ENCODE measurements at places on chromosomes 4 and X.
A peak's percentile ranks its signal among the peaks of the same experiment; 100 is the strongest.

DNA sequence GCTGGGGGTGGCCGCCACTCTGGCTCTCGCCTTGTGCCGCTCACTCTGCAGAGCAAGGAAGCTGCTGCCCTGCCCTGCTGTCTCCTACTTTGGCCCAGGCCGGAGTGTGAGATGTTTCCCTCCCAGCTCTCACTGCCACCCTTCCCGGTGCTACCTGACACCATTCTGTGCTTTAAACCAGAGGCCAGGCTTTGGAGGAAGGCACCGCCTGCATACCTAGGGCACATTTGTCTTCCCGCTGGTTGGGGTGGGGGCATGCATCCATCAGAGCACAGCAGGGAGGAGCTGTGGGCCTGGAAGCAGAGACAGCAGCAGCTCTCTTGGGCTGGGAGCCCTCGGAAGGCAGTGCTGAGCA is 96.9 kb upstream of the PSAPL1 start:
- no peak for DNase-seq

DNA sequence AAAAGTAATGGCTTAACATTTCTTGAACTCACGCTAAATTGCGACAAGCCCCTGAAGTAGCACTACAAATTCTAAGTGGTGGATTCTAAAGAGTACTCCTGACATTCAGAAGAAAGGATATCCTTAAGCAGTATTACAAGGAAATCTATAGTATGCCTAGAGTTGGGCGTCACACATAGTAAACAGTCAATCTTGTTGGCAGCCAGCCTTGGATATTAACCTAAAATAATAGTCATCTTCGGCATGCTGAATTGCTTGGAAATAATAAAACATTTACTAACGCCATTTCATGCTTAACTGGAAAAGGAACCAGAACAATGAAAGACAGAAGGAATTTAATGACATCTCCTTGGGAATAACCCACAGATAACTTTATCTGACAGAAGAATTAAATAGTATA is 18.6 kb downstream of the ATP8A1 start:
- DNase-seq: no peak

- peak; percentile 2 for DNase-seq
These were observed 77.9 kb downstream of the ADGRL3 start for GRCh38 chr4:61277785-61278760.

DNA sequence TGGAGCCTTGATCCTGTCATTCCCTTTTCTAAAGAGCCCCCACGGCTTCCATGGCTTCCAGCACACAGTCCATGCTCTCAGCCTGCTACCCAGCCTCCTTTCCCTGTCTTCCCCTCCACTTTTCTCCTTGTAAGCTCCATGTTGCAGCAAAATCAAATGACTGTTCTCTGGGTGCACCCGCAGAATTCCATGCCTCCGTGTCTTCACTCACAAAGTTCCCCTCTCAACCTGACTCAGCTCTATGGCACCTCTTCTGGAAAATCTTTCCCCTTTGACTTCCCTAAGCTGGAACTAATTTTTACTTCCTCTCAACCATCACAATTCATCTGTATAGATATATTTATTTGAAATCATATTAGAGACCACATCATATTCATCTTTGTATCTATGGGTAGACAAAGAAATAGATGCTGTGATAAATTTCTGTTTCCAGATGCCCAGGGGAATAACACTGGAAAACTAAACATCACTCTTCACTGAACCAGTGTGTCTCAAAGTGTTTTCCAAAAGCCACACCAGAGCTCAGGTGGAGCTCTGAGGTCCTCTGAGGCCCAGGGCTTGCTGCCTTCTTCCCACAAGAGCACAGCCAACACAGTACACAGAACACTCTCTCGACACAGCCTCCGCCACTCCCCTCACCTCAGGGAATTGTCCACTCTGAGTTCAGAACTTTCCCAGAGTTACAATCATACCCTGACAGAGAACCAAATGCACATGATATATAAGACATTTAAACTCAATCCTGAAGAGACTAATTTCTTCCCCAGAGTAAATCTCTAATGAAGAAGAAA is 3.3 kb downstream of the SETD7 start:
- DNase-seq: peak; percentile 63

GRCh38 chrX:148913971-148914370 is 413.6 kb downstream of the AFF2 start:
- no peak for DNase-seq

DNA sequence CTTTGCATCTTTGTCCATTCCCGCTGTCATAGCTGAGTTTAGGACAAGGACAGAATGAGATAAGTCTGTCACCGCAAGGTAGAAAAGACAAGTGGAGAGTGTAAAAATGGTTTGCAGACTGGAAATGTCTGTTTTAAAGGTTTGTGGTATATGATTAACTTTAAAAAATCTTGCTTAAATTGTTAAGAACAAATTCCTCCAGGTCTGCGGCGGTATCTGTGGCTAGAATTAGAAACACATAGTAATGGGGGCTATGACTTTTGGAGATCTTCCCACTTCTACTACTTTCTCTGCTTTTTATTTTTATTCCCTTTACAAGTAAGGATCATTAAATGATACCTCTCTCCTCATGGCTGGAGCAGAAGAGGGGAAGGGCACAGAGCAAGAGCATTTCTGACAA is 92.2 kb downstream of the MID1IP1 start:
- peak; percentile 61 for DNase-seq

- DNase-seq: no peak
These were observed 6.7 kb downstream of the IRAK1 start for GRCh38 chrX:154013001-154013421.

DNA sequence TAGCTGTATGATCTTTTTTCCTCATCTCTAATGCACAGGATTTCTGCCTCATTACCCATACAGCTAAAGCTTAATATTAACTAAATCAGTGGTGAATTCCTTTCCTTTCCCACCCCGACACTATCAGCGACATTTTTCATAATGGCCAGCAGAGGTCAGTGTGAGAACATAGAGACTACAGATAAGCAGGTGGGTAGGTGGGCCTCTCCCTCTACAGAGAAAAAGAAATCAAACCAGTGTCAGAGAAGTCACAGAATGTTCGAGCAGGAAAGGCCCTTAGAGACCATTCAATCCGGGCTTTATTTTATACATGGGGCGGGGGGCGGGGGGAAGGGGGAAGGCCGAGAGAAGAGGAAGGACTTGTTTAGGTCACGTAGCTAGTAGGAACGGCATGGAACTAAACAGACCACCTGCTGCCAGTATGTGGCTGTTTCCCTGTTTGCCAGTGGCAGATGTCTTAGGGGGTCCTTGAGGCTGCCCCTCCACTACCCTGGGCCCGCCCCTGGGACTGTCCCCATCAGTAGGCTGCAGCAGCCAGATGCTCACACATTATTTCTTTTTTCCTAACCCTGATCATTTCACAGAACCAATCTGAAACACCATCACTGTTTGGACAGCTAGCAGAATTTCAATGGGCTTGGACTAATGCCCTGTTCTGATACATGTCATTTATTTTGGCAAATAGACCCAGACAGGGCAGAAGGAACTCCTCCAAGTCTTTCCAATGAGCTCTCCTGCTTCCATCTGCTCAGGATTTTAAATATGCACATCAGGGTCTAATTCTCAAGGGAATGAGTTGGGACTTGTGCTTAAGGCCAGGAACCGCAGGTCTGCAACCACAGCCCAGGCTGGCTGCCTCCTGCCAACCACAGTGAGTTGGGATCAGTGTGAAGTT is 133.4 kb downstream of the ATG4A start:
- peak; percentile 49 for DNase-seq

DNA sequence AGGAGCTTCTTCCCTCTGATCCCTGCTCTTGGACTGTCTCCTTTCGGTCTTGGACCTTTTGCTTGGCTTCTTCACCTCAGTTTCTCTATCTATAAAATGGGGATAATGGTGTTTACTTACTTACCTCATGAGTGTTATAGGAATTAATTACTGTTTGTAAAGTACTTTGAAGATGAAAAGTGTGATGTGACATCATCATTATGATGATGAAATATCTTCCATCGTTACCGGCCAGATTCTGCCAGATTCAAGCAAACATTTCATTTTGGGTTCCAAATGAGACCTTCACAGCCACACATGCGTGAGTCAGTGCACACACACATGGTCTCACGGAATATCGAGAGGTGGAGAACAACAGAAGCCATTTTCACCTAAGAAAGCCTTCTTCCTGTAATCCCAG is 220.1 kb upstream of the RPL34 start:
- no peak for DNase-seq

GRCh38 chr4:168677063-168677462 is 180.2 kb downstream of the PALLD start:
- DNase-seq: no peak

DNA sequence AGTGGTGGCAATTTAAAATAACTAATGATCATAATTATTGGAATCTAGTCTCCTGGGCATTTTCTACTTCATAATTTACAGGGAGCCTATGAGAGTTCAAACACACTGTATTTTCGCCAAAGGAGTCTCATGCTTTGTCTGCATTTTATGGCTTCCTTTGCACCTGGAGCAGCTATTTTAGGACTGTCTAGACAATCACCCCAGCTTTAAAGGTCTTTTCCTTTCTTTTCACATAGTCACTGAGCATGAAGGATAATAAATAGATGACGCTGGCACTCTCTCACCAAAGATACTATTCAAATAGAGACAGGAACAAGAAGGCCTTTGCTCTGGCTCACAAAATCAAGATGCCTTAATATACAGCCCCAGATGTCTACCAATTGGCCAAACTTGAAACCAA is 43.0 kb downstream of the AMELX start:
- no peak for DNase-seq

DNA sequence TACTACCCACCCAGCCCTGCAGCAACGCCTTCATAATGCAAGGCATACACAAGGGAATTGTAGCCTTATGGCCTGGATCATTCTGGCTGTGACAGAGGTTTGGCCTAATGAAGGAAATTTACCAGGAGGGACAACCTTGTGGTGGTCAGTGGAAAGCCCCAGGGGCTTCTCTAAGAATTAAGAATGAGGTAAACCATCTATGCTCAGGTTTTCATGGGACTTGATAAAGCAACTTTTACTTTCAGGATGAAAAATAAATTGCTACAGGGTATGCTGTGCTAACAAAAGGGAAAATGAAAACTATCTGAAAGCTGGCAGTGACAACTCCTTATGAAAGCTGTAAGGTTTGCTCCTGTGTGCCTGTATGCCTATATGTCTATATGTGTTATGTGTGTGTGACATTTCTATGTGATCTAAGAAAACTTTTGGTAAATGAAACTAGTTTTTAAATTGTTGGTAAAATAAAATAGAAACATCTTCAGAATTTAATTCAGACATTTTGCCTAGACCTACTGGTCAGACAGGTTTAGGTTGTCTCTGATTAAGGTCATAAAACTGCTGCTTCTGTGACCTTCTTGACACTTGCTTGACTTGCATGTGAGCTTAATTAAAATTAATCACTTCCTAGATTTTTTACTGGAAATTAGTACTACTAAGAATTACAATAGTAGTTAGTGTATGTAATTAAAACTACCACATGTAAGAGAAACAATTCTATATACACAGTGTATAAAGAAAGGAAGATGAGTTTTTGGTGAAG is 19.9 kb upstream of the TXK start:
- DNase-seq: no peak

DNA sequence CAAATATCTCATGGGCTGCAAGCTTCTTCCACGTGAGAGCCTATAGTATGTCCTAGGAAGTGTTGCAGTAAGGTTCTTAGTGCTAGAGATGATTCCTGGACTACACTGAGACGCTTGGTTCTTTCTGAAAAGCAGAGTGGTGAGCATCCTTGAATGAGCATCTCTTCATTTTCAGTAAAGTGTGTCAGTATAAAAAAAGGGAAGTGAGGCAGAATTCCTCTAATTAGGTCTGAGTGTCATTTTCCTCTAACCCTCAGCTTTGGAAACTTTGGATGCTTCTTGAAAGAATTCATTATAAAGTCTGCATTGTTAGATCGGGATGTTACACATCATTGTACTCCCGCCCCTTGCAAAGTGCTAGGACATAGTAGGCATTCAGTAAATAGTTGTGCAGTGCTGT is 5.2 kb downstream of the BMPR1B start:
- no peak for DNase-seq

- DNase-seq: no peak
These were observed 411.6 kb upstream of the MAGEB18 start for GRCh38 chrX:25726539-25726938.
